Ovary (tissue), 10 donors: ENCODE measurements at places on chromosomes 11 and 22. TPM values are rescaled to one million over a fixed set of nuclear protein-coding genes. Genes with fewer than 3 reads are reported as not detected.

Gene APOA4
- total RNA-seq = not detected

Gene TIGD3
- 0.48 TPM for total RNA-seq

Gene LMNTD2
- total RNA-seq = 1.2 TPM

DNA sequence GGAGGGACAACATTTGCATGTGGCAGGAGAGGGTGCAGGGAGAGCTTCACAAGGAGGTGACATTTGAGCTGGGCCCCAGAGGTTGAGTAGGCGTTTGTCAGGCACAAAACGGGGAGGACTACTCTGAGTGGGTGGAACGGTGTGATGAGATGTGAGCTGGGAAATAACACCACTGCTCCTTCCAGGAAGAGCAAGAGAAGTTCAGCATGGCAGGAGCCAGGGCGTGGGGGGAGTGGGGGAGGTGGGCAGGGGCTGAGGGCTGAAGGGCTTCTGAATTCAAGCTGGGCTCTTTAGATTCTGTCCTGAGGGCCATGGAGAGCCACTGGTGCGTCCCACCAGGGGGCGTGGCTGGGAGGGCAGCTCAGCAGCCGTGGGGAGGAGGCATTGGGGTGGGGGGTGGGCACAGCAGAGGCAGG is 54.2 kb downstream of the OTOG start:
- no peak overlapping the region for H3K27ac ChIP-seq
- no peaks in the 10 kb centered on the region for H3K36me3 ChIP-seq
- H3K27me3 ChIP-seq = no peaks in the 10 kb centered on the region
- no peak overlapping the region for H3K4me3 ChIP-seq

- DNase-seq = no peak
- no peaks in the 10 kb centered on the region for H3K27me3 ChIP-seq
- H3K27ac ChIP-seq = no peak overlapping the region
- no peak overlapping the region for H3K4me3 ChIP-seq
- no peaks in the 10 kb centered on the region for H3K4me1 ChIP-seq
Measured at GRCh38 chr11:122744357-122744756, 88.8 kb downstream of the UBASH3B start.

GRCh38 chr11:124740277-124740882 is 638 bp downstream of the NRGN start:
- H3K27ac ChIP-seq = no peak overlapping the region
- no peak for DNase-seq
- no peaks in the 10 kb centered on the region for H3K36me3 ChIP-seq
- peaks cover 2% of the 10 kb centered on the region for H3K4me1 ChIP-seq
- no peaks in the 10 kb centered on the region for H3K27me3 ChIP-seq
- peak overlapping the region; percentile 41 for H3K4me3 ChIP-seq

GRCh38 chr11:64804346-64805210 is 1.6 kb upstream of the MAP4K2 start:
- peaks cover 5% of the 10 kb centered on the region for H3K4me1 ChIP-seq
- H3K4me3 ChIP-seq = no peak overlapping the region
